ENCODE measurements at places on chromosomes 16 and 17. TPM values are rescaled to one million over a fixed set of nuclear protein-coding genes. Genes with fewer than 3 reads are reported as not detected.

GRCh38 chr17:68343976-68344375, 52.7 kb downstream of the ARSG start:
- DNase-seq = no peak

Gene ANKRD13B
- total RNA-seq = 8.3 TPM

- peak; percentile 35 for DNase-seq
Observed at GRCh38 chr17:75485688-75486087, 29.3 kb downstream of the TMEM94 start.

Gene ITGB3
- total RNA-seq = 3.2 TPM

DNA sequence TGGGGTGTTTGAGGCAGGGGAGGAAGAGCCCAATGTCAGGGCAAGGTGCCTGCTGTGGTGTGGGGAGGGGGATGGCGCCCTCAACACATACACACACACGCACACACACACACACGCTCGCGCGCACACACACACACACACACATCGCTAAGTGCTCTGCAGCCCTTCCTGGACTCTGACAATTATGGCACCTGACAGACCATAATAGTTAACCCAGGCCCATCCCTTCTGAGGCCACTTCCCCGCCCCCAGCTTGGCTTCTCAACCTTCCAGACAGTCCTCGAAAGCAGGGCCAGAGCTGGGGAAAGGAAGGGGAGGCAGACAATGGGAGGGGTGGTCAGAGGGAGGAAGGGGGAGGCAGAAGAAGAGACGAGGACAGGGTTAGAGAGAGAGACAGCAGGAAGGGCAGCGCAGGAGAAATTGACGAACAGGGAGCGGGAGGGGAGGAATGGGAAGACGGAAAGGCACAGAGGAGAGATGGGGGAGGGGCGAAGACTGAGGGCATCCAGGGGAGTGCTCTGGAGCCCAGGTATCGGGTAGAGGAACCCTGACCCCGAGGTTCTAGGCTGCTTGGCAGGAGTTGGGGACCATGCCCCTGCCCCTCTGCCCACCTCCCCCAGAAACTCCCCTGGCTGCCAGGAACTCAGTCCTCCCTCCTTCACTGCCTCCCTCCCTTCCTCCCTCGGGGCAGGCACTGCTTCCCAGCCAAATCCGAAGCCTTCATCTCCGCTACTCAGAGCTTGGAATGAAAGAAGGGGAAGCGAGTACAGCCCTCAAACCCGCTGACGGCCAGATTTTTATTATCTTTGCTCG, 4.0 kb downstream of the SRCIN1 start:
- no peak for DNase-seq

DNA sequence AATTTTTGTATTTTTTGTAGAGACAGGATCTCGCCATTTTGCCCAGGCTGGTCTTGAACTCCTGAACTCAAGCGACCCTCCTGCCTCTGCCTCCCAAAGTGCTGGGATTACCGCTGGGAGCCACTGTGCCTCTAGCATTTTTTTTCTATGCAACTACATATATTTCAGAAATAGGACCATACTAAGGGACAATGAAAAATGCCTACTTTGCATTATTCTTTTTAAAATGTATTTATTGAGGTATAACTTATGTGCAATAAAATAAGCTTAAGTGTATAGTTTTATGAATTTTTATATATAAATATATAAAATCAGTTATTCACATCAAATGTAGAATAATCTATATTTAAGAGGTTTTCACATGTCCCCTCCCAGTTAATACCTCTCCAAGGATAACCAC, 38.1 kb downstream of the KATNIP start:
- no peak for DNase-seq

- DNase-seq = no peak
Observed at GRCh38 chr17:14755002-14755401, 454.1 kb downstream of the HS3ST3B1 start.

- no peak for DNase-seq
Observed at GRCh38 chr17:16975277-16975651, 3.3 kb upstream of the TNFRSF13B start.

Gene PRAC2
- total RNA-seq = not detected

Gene KREMEN2
- not detected for total RNA-seq

- DNase-seq = peak; percentile 72
Observed at GRCh38 chr17:82407255-82407654, 10.9 kb upstream of the HEXD start.

Gene KRTAP9-4
- not detected for total RNA-seq

Measured in left ventricle myocardium superior (tissue), 1 donor.